ENCODE measurements at places on chromosomes 5 and 9.

DNA sequence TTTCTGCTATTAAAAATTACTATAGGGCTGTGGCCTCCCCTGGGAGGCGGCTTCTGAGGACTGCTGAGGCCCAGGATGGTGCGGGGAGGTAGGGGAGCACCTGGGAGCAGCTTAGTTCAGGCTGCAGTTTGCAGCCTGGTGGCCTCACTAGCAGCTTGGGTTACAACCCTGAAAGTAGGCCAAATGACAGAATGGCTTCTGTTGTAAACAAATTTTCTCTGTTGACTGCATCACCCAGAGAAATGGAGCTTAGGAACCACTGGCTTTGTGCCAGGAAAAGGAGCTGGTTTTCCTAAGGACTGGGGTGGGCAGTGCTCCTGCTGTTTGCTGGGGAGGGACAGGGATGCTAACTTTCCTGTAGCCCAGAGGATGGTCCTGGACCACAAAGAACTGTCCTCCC, 130.3 kb downstream of the ENTREP1 start:
- DNase-seq: no peak

DNA sequence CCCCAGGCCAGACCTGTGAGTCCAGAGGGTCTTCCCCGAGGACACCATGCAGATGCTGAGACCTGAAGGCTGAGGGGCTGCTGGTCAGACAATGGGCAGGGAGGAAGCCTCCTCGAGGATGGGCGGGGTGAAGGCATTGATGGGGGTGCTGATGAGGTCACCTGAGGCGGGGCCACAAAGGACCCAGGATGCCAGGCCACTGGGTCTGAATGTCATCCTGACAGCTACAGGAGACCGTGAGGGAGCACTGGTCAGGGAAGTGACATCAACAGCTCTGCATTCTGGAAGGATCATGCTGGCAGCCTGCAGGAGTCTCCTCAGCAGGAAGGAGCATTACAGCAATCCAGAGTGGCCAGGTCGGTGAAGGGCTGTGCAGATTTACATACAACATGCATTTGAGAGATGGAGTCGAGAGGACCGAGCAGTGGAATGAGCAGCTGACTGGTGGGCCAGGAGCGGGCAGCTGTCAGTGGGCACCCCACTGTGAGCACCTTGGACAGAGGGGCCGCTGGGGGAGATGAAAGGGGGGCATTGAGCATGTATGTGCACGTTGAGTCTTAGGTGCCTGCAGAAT, 77.7 kb upstream of the ADAMTS2 start:
- DNase-seq: no peak

DNA sequence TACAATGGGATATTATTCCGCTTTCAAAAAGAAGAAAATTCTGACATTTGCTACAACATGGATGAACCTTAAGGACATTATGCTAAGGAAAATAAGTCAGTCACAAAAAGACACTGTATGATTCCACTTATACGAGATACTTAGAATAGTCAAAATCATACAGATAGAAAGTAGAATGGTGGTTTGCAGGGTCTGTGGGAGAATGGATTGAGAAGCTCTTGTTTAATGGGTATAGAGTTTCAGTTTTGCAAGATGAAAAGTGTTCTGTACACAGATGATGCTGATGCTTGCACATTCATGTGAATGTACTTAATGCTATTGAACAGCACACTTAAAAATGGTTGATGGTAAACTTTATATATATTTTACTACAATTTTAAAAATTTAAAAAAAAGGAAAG, 2050.7 kb upstream of the WWC1 start:
- DNase-seq: no peak

DNA sequence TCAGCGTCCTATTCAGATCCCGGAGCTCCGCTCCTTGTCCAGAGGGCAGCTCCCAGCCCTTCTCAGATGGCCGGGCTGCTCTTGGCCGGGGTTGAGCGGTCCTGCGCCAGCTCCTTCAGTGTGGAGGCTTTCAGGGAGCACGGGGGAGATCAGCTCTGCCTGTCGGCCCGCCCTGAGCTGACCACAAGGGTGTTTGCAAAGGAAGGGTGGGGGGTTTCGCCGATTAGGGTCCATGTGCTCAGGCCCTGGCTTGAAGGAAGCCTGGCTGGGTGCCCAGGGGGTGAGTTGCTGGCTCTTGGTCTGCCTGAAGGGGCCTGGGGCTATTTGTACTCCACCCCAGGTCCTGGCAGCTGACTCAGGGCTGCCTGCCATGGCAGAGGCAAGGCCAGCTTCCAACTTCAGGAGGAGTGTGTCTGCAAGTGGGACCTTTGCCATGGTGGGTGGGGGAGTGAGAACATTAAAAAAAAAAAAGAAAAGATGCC, 250.1 kb upstream of the KLF4 start:
- no peak for DNase-seq

DNA sequence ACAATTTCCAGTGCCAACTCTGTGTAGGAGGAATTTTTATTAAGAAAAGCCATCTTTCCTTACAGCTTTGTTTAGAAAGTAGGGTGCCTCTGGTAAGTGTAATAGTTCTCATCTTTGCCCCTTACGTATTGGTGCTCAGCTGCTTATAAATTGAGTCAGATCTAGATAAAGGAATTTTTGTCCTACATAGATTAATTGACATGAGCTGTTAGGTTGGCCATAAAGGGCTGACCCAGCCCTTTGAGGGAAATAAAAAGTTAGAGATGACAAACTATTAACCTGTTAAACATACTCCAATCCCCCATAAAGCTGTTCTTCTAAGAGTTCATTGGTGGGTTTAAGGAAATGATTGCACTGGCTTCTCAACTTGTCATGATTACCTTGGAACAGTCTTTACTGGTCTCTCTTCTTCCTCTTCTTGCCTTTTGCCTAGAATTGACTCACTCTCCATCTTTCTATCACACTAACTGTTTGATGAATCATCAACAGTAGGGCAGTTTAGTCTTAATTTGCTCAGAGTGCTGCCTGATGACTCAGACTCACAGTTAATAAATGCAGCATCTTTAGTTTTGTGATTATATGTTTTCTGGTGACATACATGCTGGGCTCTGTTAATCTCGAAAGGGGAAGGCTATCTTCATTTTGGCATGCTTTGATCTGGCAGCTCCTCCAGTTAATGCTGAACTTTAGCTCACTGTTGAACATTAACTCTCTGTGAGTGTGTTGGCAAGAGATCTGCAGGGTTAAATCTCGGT, 51.7 kb downstream of the ARHGAP26 start:
- no peak for DNase-seq

- DNase-seq: no peak
Observed at GRCh38 chr9:105690742-105691141, 3.6 kb upstream of the TMEM38B start.

- DNase-seq: no peak
Observed at GRCh38 chr5:141780952-141781781, 97.0 kb downstream of the PCDH1 start.

GRCh38 chr9:27457445-27457844, 66.6 kb upstream of the IFNK start:
- no peak for DNase-seq

- DNase-seq: no peak
Observed at GRCh38 chr5:133618141-133618540, 5.8 kb upstream of the FSTL4 start.

DNA sequence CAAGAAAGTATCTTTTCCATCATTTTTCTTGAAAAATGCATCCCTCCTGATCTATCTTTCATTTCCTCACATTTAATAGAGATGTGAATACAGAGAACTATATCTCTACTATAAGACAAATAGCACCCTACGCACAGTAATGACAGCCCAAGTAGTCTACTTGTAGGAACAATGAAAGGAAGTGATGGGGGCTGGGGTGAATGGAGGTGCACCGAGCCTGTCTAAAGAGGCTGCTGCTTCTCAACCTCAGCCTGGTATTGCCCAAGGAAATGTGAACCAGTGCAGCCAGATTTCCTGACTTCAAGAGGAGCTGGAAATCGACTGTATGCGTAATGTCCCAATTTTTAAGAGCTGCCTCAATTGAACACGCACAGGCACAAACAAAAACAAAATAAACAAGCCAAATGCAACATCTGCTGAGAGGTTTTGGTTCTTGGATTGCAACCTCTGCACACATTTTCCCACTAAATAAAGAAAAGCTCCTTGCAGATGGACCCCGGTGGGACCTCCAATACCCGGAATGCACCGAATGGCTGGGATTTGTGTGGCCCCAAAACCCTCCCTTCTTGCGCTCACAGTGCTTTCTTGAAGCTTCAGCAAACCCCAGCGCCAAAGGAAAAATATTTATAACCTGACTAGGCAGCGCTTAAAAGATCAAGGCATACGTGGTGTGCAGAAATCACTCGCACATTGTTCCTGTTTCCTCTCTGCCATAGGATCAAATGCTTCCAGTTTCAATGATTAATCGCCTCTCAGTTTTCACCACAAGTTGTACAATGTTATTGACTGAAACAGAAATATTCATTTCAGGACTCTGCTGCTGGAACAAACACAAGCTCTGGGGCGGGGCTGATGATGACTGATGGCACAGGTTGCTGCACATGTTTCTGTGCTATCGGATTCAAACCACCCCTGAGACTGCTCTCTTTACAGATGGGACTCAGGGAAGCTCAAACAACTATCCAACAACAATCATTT, 68.3 kb downstream of the KCNIP1 start:
- DNase-seq: no peak

GRCh38 chr5:146762830-146763229, 115.7 kb downstream of the PPP2R2B start:
- no peak for DNase-seq

GRCh38 chr5:94471521-94471920, 146.9 kb downstream of the KIAA0825 start:
- DNase-seq: no peak

- DNase-seq: no peak
Observed at GRCh38 chr5:68033029-68033428, 182.5 kb upstream of the PIK3R1 start.

All from CD4-positive, alpha-beta T cell (primary cell).